ENCODE measurements at places on chromosomes 11 and 22. TPM values are rescaled to one million over a fixed set of nuclear protein-coding genes. Genes with fewer than 3 reads are reported as not detected.

Gene BARX2
- not detected for total RNA-seq

Gene HORMAD2
- not detected for total RNA-seq

Gene CNTF
- total RNA-seq = 0.93 TPM

DNA sequence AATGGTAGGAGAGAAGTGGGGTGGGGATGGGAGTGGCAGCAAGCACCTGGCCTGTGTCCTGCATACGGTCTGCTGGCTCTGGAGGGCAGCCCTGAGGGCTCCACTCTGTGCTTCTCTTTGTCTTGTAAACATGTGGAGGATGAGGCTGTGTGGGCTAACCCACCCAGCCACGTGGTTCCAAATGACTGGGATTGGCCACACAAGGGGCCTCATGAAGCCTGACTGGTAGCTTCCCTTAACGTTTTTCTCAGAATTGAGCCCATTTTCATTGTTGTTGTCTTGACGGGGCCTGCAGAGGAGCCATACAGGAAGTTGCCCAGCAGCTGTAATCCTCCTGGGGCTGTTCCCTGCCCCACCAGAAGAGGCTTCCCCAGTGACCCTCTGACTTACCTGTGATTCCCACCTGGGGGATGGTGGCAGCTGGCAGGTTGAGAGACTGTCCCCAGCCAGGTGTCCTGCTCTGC lies 18.0 kb downstream of the DERL3 start:
- H3K4me1 ChIP-seq = peaks cover 67% of the 10 kb centered on the region
- H3K4me3 ChIP-seq = no peak overlapping the region
- no peak for DNase-seq
- H3K27me3 ChIP-seq = no peaks in the 10 kb centered on the region
- H3K36me3 ChIP-seq = peaks cover 82% of the 10 kb centered on the region

GRCh38 chr22:23862103-23862502 lies 4.4 kb downstream of the SLC2A11 start:
- H3K4me3 ChIP-seq = no peak overlapping the region
- H3K36me3 ChIP-seq = peaks cover 7% of the 10 kb centered on the region
- H3K27ac ChIP-seq = no peak overlapping the region
- peaks cover 38% of the 10 kb centered on the region for H3K4me1 ChIP-seq
- no peaks in the 10 kb centered on the region for H3K27me3 ChIP-seq

Gene SHISA8
- 2.2 TPM for total RNA-seq

Gene GGTLC2
- not detected for total RNA-seq

Gene TRPC6
- total RNA-seq = 0.22 TPM

- H3K36me3 ChIP-seq = peaks cover 76% of the 10 kb centered on the region
- peak overlapping the region; percentile 56 for H3K27ac ChIP-seq
- peaks cover 34% of the 10 kb centered on the region for H3K4me1 ChIP-seq
- no peaks in the 10 kb centered on the region for H3K27me3 ChIP-seq
Measured at GRCh38 chr22:43136255-43136654, 6.9 kb downstream of the MCAT start.

- H3K4me3 ChIP-seq = no peak overlapping the region
- no peaks in the 10 kb centered on the region for H3K27me3 ChIP-seq
- peak overlapping the region; percentile 3 for H3K27ac ChIP-seq
- no peak for DNase-seq
- H3K4me1 ChIP-seq = peaks cover 15% of the 10 kb centered on the region
Measured at GRCh38 chr11:12585861-12586260, 88.4 kb upstream of the TEAD1 start.

- no peaks in the 10 kb centered on the region for H3K36me3 ChIP-seq
- DNase-seq = no peak
- H3K4me3 ChIP-seq = no peak overlapping the region
- no peaks in the 10 kb centered on the region for H3K4me1 ChIP-seq
- no peaks in the 10 kb centered on the region for H3K27me3 ChIP-seq
- H3K27ac ChIP-seq = no peak overlapping the region
Measured at GRCh38 chr11:132632641-132633124, 899.6 kb downstream of the OPCML start.

Gene OR9Q2
- total RNA-seq = not detected

DNA sequence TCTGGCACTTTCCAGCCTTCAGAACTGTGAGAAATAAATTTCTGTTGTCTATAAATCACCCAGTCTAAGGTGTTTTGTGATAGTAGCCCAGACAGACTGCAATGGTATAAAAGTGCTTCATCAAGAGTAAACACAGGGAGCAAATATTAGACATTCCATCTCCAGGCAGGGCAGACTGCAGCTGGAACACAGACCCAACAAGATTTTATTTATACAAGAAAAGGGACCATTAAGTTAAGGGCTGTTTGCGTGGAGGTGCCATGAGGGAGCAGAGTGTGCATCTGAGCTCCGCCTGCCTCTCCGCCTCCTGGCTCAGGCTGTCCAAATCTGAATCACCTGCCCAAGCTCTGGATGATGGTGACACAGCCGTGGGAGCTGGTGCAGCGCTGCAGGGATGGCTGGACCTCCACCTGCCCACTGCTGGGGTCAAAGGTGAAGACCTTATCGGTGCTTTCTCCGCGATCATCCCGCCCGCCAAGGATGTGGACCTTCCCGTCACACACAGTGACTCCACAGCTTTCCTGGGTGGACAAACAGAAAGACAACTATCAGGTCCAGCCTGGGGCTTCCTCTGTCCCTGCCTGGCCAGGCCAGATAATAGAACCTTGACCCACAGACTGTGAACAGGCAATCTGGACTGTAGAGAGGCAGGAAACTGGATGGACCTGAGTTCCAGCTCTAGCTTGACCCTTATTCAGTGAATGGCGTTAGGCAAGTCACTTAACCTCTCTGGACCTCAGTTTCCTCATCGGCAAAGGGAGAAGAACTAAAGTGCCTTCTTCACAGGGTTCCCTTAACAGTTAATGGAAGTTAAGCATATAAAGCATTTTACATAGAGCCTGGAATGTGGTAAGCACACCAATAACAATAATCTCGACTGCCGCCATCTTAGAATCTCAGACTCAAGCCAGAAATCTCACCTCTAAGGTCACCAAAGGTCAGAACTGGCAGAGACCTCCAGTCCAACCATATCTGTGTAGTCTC lies 10.5 kb downstream of the KLHL35 start:
- peaks cover 18% of the 10 kb centered on the region for H3K36me3 ChIP-seq
- H3K27me3 ChIP-seq = no peaks in the 10 kb centered on the region
- no peak for DNase-seq
- H3K4me1 ChIP-seq = peaks cover 32% of the 10 kb centered on the region

GRCh38 chr22:43830931-43831560 lies 18.9 kb upstream of the EFCAB6 start:
- H3K4me1 ChIP-seq = peaks cover 38% of the 10 kb centered on the region
- H3K4me3 ChIP-seq = no peak overlapping the region
- H3K27me3 ChIP-seq = peaks cover 8% of the 10 kb centered on the region
- no peaks in the 10 kb centered on the region for H3K36me3 ChIP-seq
- peak overlapping the region; percentile 90 for H3K27ac ChIP-seq
- no peak for DNase-seq

DNA sequence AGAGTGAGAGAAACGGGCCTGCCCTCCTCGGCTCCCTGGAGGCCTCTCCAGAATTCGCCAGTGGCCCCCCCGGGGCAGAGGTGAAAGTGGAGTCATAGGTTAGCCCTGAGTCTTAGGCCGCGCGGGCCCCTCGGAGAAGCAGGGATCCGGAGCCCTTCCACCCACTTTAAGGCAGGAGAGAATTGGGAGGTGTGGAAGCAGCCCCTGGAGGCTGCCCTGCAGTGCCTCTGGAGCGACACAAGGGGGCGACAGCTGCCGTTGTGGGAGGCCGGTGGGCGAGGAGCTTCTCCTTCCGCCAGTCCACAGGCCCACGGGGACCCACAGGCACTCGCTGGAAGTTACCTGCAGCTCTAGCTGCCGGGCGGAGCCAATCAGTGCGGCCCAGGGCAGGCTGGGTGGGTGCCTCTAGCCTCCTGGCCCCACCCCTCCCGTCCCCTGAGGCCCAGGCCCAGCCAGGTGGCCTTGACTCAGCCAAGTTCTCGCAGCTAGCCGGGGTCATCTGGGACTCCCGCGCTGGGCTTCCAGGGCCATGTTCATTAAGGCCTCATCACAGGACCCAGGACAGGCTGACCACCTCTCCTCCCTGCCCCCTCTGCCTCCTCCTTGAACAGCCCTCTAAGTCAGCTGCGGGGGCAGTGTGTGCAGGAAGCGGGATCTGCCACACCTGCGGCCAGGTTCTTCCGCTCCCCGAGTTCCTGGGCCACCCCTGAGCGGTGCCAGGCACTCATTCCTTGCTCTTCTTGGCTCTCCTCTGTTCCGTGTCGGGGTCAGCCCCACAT lies 5.0 kb downstream of the DGKZ start:
- peaks cover 68% of the 10 kb centered on the region for H3K4me1 ChIP-seq
- peak overlapping the region; percentile 77 for H3K27ac ChIP-seq
- no peaks in the 10 kb centered on the region for H3K27me3 ChIP-seq
- H3K36me3 ChIP-seq = peaks cover 6% of the 10 kb centered on the region
- no peak for DNase-seq

All from left ventricle myocardium inferior (tissue), 1 donor.